NCI-H446 treated with DMSO at 0.1 percent for 48 hours (cell line): ENCODE measurements at places on chromosomes 3 and 15.

DNA sequence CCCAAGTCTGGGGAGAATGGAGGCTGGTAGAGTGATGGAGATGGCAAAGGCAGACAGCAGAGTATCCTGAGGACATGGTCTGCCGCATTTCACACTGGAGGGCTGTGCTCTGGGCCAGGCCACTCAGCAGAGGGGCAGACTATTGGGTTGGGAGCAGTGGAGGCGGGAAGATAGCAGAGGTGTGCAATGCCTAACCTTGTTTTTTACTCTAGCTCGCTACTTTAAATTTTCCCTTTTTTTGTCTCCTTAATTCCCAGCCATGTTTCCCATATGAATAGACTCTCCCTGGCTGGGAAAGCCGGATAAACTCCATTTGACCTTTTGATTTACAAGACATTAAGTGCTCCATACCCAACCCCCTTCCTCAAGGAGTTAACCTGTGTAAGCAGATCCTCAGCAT, 33.5 kb upstream of the ST6GAL1 start:
- DNase-seq: no peak

DNA sequence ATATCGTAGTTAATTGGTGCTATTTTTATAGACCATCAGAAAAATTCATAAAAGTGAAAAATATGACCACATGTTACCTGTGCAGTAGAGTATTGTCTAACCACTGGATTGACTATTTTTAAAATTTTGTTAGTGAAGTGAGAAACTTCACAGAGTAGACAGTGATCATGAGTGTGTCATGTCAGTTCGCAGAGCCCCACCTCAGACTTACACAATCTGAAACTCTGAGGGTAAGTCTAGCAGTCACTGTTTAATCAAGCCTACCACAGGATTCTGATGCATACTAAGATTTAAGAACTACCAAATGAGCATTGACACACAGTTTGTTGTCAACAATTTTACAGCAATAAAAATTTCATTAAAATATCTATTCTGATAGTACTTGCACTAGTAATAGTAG, 552.9 kb upstream of the SUCLG2 start:
- DNase-seq: no peak

- DNase-seq: no peak
These were observed 37.0 kb downstream of the RBP2 start for GRCh38 chr3:139439278-139439677.

- no peak for DNase-seq
These were observed 4.8 kb downstream of the TBC1D5 start for GRCh38 chr3:17737591-17737990.

- no peak for DNase-seq
These were observed 7.1 kb downstream of the SATB1 start for GRCh38 chr3:18417904-18418572.

DNA sequence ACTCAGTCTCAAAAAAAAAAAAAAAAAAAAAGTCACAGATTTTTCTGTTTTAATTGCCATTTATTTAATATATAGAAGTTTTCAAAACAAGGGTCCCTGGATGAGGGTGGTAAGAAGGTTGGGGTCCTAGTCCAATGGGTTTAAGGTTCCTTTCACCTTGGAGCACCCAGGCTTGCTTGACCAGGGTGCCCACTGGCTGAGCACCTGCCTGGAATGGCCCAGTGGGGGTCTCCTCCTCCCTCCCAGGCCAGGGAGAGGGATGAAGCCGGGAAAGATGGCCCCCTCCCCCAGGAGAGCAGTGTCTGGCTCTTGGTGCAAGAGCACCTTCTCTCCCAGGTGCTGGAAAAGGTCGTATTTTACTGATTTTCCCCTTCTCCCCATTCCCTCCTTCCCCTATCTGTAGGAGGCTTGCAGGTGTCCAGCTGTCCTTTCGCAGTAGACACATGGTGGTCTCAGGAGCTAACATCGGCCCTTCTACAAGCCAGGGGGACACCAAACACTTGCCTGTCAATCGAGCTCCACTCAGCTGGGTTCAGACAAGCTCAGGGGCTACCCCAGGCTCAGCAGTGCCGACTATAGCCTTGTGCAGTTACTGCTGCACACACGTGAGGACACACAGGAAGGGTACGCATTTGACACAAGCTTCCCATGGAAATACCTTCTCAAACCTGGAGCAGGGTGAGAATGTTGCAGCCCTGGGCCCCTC, 112.3 kb upstream of the KLF13 start:
- DNase-seq: no peak

- no peak for DNase-seq
These were observed 123.2 kb downstream of the TP63 start for GRCh38 chr3:189754356-189754755.

DNA sequence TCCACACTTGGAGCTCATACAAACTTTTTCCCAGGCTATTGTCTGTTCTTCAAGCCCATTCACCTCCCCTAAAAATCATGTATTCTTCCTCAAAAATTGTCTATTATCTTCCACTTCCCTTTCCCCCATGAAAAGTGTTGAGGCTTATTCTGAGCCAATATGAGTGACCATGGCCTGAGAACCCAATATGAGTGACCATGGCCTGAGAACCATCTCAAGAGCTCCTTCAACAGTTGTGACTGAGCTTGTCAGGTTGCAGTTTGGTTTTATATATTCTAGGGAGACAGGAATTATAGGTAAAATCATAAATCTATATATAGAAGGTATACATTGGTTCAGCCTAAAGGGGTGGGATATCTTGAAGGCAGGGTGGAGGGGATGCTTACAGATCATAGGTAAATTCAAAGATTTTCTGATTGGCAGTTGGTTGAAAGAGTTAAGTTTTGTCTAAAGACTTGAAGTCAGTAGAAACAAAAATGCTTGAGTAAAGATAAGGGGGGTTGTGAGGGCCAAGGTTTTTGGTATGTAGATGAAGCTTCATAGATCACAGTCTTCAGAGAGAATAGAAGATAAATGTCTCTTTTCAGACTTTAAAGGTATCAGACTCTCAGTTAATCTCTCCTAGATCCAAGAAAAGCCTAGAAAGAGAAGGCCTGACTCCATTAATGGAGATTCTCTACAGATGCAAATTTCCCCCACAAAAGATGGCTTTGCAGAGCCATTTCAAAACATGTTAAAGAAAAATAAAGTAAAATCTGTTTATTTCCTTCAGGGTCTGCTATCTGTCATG, 95.8 kb downstream of the TGFBR2 start:
- no peak for DNase-seq

DNA sequence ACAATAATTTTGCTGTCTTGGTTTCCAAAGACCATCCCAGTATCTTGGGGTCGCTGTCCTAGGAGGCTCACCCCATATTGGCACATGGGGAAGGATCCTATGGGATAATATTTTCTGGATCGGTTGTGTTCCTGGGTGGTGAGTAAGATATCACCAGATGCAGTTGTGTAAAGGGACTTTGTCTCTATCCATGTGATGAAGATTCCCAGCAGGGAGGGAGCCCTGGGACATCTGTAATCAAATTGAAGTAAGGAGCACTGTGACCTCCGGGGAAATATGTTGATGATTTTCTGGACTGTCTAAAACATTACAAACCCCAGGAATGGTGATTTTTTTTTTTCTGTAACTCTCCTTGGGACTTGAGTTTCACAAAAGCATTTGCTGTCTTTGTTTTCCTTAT, 36.2 kb upstream of the LRTM1 start:
- DNase-seq: no peak

GRCh38 chr3:64133987-64134386, 91.3 kb downstream of the PRICKLE2 start:
- DNase-seq: no peak

DNA sequence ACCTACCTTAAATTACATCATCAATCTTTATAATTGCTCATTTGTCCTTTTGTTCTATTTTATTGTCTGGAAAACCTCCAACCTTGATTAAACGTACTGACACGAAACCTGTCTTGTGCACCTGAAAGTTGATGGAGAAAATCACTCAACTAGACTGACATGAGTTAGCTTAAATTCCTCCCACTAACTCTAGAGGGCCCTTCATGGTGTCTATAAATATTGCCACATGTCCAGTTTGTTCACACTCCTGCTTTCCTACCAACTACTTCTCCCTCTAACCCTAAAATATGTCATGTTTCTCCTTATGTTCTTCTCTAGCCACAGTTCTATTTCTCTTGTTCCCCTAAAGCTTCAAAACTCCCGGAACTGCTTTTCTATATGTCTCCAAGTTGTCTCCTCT, 59.8 kb upstream of the SGO1 start:
- DNase-seq: no peak

DNA sequence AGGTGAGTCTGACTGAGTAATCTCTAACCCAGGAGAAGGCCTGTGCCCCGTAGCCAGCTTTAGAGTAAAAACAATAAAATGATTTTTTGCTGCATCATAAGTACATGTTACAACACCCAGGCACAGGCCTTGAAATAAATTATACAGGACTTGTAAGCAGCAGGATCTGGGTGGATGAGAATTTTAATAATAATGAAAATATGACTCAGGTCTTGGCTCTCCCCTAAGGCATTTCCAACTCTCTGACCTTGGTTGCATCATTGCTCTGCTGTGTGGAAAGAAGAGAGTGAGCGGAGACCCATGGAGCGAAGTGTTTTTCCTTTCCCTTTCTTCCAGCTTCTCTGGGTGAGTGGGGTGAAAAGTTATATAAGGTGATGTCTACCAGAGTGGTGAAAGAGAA, 44.6 kb downstream of the EOMES start:
- no peak for DNase-seq

DNA sequence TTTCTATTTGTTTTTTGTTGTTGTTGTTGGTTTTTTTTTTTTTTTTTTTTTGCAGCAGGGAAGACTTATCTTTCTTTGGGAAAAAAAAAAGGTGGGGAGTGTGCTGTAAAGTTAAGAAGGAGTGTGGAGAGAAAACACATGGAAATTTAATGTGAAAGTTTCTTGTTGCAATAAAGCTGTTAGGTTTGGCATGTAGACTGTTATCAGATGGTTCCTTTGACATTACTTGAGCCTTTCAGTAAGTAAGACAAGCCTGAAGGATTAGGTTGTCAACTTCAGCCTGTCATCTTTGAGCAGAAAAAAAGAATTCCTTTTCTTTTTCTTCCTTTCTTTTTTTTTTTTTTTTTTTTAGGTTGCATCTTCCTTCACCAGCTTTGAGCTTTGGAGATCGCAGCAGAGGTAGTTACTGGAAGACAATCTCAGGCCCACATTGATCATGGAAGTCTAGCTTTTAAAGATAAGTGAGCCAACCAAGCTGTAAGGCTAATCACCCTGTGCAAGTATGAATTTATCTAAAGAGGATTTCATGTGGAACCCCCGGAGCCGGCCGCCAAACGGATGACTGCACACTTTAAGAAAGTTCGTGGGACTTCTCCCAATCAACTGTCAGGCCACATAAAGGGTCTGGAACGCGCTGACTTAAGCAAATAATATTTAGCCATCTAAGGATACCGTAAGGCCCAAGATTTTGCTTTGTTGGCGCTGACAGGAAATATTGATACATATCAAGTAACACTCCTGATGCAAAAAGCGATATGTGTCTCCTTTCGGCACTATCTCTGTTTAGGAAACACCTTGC, 1040.1 kb upstream of the NR2F2 start:
- no peak for DNase-seq

GRCh38 chr3:9776896-9777693, 7.3 kb upstream of the CAMK1 start:
- DNase-seq: no peak

DNA sequence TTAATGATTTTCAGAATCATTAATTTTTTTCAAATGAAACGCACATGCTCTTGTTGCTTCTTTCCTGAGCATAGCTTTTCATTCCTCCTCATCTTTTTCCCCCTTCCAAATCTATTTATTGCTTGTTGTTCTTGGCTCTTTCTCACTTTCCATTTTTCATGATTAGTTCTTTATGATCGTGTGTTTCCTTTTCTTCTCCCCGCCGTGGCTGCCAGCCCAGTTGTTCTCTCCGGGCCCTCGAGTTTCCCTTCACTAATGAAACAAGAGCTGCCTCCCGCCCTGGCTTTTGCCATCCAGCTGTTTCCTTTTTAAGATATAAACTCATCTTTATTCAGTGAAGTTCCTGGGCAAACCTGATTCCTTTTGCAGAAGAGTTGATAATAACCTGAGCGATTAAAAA, 170.2 kb upstream of the NR2F2 start:
- no peak for DNase-seq

DNA sequence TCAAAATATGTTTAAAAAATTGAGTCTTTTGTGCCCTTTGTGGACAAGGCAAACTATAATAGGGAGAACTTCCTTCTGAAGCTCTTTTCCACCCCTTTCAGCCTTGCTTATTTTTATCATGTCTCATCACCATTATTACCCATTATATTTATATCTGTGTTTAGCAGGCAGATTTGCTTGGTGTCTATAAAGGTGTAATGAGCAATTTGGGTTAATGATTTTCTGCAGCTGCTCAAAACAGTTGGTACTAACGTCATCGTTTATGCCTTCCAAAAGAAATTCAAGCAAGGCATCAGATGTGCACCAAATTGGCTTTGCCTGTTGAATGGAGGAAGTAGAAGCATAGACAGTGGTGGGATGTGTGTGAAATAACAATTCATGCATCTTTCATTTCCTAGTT, 483.7 kb upstream of the SGO1 start:
- peak; percentile 60 for DNase-seq

DNA sequence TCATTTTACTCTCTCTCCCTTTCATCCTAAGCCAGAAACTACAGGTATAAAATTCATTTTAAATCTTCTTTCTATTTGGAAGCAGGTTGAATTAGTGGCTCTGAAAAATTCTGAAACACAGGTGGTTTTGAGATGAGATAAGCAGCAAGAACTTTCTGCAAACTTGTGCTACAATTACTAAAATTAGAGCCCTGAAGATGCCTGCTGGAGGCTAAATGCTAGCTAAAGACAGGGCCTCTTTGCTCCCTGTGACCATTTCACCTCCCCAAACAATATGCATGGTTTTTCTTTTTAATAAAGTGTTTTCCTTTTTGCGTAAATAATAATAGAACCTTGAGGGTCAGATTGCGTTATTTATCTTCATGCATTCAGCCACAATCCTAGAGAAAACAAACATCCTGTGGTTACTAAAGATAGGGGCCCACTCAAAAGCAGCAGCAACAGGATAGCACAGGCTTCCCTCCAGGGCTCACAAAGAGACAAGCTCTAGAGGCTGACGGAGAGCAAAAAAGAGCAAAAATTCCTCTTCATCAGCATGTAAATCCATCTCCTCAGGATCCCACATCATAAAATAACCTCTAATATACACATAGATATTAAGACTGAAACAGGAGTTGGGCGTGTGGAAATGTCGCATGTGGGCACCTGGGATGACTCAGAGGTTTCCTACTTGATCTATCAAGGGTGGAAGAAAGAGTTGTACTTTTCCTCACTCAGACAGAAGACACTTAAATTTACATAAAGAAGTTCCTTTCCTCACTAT, 26.5 kb upstream of the CP start:
- DNase-seq: no peak

- DNase-seq: no peak
These were observed 207.0 kb upstream of the ATP10A start for GRCh38 chr15:26070095-26070532.
